ENCODE measurements at places on chromosomes 5 and 9.

DNA sequence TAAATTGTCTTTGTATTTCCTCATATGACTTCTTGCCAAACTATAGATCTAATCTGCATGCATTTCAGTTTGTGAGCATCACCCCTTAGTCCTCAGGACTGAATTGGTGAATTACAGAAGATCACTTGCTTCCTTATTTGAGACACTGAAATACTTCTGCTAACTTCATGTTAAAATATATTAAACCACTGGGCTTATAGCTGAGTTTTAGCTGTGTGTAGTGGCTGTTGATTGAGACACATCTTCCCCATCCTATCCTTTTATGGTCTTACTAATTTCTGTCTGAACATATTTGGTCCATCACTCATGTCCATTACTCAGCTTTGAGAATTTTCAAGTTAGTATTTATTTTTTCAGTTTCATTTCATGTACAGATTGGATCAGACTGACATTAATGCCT lies 295.9 kb downstream of the PSAT1 start:
- DNase-seq, result no peak

- no peak for DNase-seq
These were observed 21.4 kb downstream of the PIP5K1B start for GRCh38 chr9:68726489-68726888.

- no peak for DNase-seq
These were observed 230.8 kb downstream of the AGTPBP1 start for GRCh38 chr9:85510830-85511504.

DNA sequence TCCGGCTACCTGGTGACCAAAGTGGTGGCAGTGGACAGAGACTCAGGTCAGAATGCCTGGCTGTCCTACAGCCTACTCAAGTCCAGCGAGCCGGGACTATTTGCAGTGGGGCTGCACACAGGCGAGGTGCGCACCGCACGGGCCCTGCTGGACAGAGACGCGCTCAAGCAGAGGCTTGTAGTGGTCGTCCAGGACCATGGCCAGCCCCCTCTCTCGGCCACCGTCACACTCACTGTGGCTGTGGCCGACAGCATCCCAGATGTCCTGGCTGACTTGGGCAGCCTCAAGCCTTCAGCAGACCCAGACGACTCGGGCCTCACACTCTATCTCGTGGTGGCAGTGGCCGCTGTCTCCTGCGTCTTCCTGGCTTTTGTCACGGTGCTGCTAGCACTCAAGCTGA lies 2.1 kb downstream of the PCDHGA4 start:
- DNase-seq, result no peak

DNA sequence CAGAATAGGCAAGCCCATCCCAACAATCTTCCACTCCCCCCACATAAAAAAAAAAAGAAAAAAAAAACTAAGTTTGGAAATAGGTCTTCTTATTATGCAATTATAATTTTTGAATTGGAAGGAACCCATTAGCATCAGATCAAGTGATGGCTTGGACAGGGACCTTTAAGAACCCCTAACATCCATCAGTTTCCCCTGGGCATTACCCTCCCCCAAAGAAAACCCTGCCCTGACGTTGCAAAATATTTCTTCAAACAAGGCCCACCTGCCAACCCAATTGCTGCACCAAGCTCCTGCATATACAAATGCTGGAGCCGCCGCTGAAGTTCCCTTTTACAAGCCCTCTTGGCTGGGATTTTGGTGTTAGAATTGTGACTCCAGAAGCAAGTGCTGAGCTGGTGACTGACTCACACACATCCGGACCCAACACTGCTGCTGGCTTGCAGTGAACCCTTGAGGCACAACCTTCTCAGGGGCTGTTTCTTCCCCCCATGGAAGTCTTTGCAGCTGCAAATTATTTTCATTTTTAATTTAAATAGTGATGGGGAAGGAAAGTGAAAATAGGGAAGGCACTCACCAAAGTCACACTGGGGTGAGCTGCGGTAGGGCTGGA lies 56.1 kb upstream of the AFAP1L1 start:
- no peak for DNase-seq

- no peak for DNase-seq
These were observed 9.5 kb downstream of the MEF2C start for GRCh38 chr5:88873447-88873846.
